ENCODE measurements at places on chromosomes 16 and 17.
A peak's percentile ranks its signal among the peaks of the same experiment; 100 is the strongest.

DNA sequence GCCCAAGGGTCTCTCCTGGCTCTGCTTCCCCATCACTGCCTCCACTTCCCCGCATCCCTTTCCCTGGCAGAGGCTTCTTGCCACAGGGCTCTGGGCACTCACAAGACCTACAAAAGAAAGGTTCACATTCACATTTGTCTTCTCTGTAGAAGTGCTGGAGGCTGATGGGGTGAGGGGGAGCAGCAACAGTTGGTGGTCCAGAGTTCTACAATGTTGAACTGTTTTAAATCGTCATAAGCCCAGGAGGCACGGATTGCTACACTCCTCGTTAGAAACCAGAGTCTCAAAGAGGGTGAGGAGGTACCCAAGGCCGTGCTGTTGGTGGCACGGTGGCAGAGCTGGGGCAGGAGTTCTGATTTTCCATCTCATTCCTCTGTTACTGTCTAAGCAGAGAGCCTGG, 5.8 kb upstream of the RAI1 start:
- no peak for DNase-seq

DNA sequence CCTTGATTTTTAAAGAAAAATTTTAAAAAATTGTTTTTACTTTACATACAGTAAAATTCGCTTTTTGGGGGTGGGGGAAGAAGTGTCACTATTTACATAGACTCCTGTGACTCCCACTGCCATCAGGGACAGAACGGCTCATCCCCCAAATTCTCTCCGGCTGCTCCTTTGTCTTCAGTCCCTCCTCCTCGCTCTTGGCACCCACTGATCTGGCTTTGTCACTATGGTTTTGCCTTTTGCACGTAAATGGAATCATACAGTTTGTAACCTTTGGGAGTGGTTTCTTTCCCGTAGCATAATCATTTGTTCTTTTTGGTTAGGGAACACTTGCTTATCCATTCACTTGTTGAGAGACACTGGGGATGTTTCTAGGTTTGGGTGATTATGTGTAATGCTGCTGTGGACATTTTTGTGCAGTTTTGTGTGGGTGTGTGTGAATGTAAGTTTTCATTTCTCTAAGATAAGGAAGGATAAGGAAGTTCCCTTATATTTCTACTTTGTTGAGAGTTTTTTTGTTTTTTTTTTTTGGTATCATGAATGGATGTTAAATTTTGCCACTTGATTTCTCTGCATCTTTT, 27.4 kb downstream of the RAB11FIP4 start:
- no peak for DNase-seq

DNA sequence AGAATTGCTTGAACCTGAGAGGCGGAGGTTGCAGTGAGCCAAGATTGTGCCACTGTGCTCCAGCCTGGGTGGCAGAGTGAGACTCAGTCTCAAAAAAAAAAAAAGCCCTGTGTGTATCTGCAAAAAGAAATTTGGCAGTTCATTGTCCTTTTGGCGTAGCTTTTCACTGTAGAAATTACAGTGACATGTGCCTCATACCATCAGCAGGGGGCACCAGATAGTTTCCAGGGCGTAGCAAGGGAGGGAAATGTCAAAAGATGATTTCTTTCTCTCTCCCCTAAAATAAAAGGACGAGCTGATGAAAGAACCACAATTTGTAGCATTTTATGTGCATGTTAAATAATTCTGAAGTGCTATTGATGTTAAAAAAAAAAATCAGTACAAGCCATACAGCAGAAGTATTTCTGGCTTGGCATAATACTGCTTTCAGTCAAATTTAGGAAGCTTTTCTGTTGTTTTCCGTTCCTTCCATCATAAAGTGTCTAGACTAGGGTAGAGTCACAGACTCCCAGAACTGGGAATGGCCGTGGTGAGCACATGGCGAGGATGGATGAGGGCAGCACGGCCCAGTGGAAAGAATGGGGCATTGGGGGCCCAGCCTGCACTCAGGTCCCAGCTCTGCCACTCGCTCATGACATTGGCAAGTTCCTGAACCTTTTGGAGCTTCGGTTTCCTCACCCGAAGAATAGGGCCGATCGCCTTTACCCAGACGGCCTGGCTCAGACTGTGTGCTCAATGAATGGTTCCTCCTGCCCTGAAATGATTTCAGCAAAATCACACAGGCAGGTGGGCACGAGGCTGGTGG, 59.8 kb upstream of the RPH3AL start:
- DNase-seq: peak; percentile 15

DNA sequence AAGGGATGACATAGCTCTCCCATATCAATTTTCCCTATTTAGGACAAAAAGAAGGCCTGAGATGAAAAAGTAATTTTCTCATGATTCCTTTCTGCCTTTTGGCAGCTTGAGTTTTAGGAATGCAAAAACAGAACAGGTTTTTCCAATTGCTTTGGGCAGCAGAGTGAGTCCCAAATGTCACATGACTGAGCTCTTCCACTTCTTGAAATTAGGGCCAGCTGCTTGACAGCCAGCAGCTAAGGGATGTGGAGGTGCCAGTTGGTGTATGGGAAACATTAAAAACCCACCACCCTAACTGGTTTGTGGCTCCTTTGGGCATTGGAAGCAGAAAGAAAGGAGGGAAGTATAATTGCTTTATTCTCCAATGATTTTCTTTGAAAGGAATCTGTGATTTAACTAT, 133.8 kb upstream of the FAM20A start:
- DNase-seq: no peak

GRCh38 chr16:17408955-17409441, 61.8 kb downstream of the XYLT1 start:
- no peak for DNase-seq

DNA sequence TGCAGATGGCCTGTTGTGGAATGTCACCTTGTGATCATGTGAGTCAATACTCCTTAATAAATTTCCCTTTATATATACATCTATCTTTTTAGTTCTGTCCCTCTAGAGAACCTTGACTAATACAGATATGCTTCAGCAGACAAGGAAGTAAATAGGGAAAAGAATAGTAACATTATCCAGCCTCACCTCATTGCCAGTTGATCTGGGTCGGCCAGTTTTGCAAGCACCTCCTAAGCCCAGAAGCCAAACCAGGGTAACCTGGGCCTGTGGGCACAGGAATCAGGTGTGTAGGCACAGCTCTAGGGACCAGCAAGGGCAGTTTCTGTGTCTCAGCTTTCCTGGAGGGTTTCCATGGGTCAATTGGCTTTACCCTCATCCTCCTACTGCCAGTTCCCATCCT, 11.9 kb upstream of the CCL17 start:
- DNase-seq: no peak

- DNase-seq: no peak
Measured at GRCh38 chr16:79848719-79849118, 248.2 kb upstream of the MAF start.

GRCh38 chr17:67647482-67647881, 70.3 kb upstream of the NOL11 start:
- DNase-seq: no peak

GRCh38 chr17:68461122-68461539, 3.8 kb upstream of the WIPI1 start:
- no peak for DNase-seq

DNA sequence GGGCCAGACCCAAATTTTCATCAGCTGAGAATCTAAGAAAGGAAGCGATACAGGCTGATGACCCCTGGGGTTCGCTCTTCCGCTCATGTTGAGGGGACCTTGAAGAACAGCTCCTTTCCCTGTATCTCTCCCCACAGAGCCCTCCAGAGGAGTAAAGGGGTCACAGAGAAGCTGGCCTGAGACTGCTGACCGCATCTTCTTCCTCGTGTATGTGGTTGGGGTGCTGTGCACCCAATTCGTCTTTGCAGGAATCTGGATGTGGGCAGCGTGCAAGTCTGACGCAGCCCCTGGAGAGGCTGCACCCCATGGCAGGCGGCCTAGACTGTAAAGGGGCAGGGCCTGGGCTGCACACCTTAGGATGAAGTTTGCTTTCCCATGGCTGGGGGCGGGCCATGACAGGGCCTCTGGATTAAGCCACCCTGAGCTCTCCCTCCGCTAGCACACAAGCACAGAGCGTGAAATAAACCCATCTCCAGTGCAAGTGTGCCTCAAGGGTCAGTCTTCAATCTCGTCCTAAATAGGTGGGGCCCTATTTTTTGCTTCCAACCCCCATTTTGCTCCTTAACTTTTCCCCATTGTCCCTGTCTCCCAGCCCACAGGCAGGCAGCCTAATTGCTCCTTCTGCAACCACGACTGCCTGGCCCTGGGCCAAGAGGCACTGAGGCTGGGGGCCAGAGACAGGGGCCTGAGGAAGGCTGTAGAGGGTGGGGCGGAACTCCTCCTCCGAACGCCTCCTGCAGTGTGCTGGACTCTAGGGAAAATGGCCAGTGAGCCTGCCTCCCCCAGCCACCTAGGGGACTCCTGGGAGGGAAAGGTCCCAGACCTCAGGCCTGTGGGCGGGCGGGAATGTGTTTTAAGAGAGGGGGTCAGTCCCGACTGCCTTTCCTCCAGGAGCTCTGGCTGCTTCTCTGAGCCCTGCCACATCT, 3.6 kb downstream of the ZACN start:
- peak; percentile 31 for DNase-seq

DNA sequence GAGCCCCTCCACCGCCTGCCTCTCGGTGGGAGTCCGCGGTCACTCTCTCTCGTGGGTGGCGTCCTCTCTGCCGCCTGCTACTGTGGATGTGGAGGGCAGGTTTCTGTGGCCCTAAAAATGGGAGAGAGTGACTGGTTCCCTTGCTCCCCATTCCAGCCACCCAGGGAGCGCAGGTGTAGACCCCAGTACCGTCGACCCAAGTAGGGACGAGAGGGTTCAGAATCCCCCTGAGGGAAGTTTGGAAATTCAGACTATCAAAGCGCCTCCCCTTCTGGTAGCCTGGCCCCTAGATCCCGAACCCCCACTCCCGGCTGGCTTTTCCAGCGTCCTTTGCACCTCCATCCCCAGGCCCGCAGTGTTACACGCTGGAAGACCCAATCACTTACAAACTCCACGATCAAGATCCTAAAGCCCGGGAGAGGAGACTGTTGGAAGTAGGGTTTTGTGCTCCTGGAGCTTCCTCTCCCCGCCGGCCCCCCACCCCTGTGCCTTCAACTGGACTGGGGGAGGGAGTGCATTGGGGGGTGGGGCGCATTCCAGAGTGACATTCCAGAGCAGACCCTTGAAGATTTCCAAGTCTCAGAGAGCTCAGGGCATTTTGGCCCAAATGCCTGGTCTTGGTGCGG, 991 bp downstream of the GPRC5C start:
- DNase-seq: no peak
